ENCODE measurements at places on chromosomes 16 and 17.

- DNase-seq = no peak
These were observed 39.7 kb downstream of the PIK3R5 start for GRCh38 chr17:8925808-8926207.

DNA sequence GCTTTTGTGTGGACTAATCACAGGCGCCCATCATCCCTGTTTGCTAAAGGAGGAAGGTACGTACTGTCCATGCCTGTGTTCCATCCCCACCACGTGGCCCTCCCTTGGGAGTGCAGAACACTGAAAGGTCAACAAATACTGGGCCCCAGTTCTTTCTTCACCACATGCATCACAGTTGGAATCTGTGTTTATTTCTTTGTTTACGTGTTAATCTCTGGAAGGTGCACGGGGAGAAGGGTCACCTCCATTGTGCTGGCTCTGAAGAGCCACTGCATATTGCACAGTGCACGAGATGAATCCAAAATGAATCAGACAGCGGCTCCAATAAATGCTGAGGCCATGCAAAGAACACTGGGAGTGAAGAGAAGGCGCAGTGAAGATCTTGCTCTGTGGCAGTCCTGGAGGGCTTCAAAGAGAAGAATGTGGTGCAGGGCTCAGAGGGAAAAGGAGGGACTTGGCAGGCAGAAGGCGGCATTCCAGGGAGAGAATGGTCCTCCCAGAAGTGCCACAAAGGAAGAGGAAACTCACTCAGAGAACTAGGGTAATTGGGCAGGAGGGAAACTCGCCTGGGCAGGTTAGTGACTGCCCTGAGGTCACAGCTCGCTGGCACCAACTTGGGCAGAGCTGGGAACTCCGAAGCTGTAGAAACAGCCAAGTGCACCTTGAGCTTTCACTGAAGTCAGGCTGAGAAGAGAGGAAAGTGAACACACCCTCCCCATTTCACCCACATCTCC lies 3.7 kb downstream of the RPH3AL start:
- no peak for DNase-seq

- DNase-seq = no peak
These were observed 3.3 kb downstream of the PGAP3 start for GRCh38 chr17:39684369-39685192.

DNA sequence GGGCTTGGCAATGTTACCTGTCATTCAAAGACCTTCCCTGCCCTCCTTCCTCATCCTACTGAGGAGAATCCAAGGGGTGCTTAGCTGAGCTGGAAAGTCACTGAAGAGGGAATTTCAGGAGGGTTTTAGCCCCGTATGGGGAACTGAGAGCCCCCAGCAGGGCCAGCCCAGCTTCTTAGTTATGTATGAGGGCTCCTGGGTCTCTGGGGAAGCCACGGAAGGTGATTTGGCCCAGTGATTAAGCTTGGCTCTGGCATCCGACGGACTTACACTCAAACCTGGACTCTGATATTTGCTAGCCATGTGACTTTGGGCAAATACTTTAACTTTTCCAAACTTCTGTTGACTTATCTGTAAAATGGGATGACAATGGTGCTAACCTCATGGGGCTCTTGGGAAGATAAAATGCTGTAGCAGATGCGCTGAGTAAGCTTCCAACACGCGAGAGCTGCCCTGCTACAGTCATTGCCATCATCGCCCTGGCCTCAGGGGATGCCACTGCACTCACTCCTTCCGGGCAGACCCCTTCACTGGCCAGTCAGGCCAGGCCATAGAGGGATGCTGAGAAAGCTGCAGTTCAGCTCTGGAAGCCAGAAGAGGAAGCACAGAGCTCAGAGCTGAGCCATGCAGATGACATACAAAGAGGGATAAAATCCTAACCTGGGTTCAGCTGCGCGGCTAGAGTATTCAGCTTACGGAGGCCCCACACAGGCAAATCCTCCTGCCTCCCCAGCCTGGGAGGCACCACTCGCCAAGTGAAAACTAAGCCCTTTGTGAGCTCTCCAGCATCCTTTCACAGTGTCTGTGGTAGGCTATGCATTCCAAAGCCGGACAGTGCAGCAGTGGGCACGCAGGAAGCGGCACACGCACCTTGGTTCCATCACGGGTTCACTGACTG lies 44.9 kb upstream of the PIK3R6 start:
- DNase-seq = no peak

DNA sequence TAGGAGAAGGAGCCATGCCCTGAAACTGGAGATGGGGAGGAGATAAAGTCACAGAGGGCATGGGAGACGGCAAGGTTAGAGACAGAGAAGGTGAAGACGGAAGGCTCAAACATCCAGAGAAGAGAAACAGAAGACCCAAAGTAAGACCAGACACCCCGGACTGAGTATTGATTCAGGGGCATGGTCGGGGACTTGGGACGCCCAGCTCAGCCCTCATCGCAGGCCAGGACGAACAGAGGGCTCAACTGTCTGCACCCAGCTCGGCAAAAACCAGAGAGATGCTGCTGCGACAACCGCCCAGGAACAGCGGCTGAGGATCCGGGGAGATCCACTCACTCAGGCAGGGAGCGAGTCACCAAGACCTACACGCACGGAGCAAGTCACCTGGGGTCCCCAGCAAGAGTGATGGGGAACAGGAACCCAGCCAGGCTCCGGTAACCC lies 999 bp downstream of the XYLT1 start:
- DNase-seq = peak; percentile 15

GRCh38 chr17:1673041-1673785 lies 11.5 kb downstream of the PRPF8 start:
- DNase-seq = peak; percentile 26

GRCh38 chr17:66126231-66126630 lies 65.7 kb downstream of the CEP112 start:
- no peak for DNase-seq

- DNase-seq = no peak
These were observed 5.0 kb downstream of the SGCA start for GRCh38 chr17:50170662-50171370.

DNA sequence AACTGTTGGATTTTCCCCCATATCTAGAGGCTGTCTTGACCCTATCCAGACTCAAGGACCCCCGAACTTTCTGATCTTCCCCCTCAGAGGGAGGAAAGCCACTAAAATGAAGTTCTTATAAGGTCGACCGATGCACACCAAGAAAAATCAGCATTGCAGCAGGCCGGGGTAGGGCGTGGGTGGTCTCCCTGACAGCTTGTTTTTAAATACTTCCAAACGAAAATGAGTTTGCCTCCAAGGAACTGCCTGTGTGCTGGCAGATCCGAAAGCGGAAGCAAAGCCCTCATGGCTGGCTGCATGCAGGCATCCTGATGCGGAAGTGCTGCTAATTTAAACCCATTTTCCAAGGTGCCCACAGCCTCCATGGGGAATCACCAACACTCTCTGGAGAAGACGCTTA lies 374.3 kb upstream of the XYLT1 start:
- no peak for DNase-seq

DNA sequence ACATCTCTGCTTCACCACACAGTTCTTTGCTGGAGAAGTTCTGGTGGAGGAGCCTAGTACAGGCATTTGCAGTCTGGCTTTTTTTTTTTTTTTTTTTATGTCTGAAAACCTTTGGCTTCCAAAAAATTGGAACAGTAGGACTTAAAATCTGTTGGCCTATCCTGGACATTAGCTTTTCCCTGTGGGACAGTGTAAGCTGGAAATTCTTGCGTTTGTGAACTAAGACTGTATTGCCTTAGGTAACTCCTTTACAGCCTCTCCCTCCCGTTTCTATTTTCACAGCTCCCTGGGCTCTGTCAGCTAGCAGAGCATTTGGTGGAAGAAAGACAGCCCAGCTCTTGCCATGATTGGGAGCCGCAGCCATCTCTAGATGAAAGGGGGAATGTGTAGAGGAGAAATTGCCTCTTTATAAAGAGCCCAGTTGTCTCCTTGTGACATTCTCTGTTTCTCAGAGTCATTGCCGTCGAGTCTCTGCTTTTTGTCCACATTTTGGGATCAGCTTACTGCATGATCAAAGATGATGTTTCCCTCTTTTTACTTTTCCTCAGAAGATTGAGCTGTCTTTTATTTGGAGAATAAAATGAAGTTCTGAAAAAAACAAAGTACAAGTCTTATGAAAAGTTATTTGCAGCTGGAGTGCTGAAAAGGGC lies 227.5 kb downstream of the SPECC1 start:
- DNase-seq = no peak
